Activated CD8-positive, alpha-beta memory T cell treated with anti-CD3 and anti-CD28 coated beads, Interleukin-2, amount 50 U/mL, for 4 hours (primary cell): ENCODE measurements at places on chromosomes 7 and 10.

DNA sequence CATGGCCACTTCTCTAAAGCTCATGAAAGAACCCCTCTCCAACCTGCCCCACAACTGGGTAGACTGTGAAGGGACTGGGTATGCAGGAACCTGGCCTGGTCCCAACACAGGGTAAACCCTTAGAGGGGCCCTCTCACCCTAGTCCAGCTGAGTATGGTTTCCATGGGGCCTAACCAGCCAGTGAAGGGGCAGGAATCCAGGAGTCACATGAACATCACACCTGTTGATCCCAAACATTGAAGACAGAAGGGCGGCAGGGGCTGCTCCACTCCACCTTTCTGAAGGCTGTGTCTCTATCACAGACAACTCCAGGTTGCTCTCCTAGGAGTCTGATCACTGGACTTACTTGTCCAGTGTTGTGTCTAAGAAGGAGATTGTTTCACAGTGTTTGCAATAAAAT is 30.8 kb downstream of the GRID1 start:
- DNase-seq, result no peak

GRCh38 chr10:30963992-30964930 is 67.4 kb downstream of the ZNF438 start:
- DNase-seq, result no peak

- DNase-seq, result no peak
Measured at GRCh38 chr10:45433716-45434469, 59.9 kb downstream of the ALOX5 start.

DNA sequence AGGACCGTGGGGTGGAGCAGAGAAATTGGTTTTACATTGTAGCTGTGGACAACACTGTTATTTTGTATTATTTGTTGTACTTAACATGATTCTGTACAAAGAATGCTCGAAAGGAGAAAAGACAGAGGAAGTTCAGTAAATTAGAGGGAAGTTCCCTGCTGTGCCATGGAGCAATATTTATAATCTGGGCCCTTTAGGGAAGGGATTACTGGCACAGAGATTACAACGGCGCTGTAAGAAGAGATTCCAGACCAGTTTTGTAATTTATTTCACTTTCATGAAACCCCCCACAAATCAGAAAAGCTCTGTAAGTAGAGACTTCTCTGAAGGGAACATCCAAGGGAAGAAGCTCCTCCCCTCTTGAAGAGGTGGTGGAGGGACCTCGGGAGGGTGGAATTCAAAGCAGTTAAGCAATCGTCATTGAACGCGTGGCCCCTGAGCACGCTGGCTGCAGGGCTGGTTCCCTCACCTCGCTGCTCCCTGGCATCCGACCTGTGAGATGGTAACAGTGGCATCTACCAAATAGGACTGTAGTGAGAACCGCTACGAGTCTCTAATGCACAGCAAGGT is 113.5 kb downstream of the KLF6 start:
- no peak for DNase-seq

GRCh38 chr7:90788052-90788451 is 191.9 kb downstream of the CDK14 start:
- DNase-seq, result no peak

DNA sequence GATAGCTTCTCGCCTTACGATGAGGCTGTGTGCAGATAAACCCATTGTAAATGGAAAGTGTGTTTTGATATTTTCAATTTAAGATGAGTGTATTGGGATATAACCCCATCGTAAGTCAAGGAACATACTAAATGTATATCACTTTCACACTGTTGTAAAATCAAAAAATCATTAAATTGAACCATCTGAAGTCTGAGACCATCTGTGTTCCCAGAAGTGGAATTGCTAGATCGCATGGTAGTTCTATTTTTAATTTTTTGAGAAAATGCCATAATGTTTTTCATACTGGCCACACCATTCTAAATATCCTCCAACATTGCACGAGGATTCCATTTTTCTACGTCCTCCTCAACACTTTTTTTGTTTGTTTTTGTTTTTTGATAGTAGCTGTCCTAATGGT is 209.1 kb upstream of the MTPN start:
- DNase-seq, result no peak

GRCh38 chr7:89607792-89608191 is 546.5 kb upstream of the STEAP1 start:
- no peak for DNase-seq

DNA sequence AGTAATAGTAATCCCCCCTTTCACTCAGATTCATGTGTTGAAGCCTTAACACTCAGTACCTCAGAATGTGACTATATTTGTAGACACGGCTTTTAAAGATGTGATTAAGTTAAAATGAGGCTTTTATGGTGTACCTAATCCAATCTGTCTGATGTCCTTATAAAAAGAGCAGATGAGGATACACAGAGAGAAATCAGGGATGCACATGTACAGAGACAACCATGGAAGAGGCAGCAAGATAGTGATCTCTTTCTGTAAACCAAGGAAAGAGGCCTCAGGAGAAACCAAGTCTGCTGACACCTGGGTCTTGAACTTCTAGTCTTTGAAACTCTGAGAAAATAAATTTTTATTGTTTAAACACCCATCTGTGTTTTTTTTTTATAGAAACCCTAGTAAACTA is 44.0 kb upstream of the ZNF365 start:
- no peak for DNase-seq

GRCh38 chr7:84394219-84394618 is 199.6 kb upstream of the SEMA3A start:
- no peak for DNase-seq

DNA sequence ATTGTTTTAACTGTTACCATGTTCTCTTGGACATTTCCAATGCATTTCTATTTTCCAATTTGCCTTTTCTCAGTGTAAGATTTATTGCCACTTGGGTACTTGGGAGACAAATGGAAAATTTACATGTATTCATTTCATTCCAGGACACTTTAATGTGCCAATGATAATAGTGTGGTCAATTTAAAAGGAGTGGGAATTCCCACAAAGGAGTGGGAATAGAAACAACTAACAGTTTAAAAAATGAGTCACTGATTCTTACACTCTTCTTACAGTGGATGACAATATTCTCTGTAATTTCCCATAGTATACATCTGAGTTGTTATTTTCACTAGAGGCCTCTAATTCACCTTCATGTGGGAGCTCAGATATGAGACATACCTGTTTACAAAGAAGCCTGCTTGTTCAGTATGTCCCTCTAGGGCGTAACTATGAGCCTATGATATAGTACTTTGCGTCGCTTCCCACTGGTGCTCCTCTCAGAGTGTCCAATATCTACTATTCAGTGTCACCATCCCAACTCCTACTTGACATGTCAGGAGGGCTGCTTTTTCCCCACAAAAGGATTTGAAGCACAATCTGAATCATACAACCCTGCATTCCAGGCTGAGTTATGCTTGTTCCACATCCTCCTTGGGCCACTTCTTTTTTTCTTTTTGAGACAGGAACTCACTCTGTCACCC is 301.3 kb downstream of the PHTF2 start:
- no peak for DNase-seq

DNA sequence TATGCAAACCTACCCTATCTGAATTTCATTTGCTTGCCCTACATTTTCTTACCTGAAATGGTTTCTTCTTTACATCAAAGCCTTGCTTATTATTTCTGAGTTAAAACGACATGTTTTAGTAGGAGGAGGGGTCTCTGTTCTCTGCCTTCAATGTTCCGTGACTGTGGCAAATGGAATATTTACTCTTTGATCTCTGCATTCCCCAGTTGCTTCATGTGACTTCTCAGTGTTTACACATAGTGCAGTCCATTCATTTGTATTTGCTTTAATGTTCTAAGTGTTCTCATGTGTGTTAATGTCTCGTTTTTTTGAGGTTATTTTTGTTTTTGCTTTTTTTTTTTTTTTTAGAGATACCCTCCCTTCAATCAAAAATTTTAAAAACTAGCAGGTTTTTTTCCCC is 75.8 kb downstream of the GNAI1 start:
- no peak for DNase-seq

GRCh38 chr7:75842836-75843446 is 29.3 kb upstream of the CCL24 start:
- no peak for DNase-seq

DNA sequence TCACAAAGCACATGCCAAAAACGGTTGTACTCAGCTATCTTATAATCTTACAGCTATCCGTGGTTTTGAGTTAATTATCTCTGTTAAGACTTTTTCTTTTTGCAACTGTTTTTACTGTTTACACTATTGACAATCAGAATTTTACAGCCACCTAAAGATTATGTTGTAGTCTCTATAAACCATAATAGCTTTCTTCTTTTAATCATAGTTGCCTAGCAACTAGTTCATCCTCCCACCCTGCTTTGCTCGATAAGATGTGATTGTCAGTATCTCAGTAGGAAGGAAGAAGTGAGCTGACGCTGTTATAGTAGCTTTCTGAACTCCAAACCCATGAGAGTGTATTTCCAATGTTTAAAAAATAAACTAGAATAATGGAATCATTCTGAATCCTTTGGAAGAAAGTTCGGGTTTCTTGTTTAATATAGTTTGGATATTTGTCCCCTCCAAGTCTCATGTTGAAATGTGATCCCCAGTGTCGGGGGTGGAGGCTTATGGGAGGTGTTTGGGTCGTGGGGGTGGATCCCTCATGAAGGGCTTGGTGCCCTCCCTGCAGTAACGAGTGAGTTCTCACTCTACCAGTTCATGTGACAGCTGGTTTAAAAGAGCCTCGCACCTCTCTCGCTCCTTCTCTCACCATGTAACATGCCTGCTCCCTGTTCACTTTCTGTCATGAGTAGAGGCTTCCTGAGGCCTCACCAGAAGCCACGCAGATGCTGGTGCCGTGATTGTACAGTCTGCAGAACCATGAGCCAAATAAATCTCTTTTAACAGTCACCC is 68.1 kb downstream of the SVOPL start:
- DNase-seq, result no peak

DNA sequence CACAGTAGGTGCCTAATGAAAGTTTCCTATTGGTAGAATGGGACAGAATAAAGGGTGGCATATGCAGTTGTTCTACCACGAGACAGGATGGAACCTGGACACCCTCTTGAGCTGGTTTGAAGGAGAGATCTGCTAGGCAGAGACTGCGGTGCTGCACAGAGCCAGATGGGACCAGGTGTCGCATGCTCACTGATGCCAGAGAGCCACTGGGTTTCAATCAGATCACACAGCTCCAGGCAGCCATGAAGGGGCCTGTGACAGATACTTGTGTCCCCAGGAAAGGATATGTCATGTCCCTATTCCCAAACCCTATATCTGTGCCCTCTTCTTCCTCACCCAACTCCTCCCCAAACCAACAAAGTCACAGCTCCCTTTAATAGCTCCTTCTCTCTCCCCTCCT is 235.7 kb downstream of the PRPF18 start:
- DNase-seq, result no peak
